ENCODE measurements at places on chromosomes 6 and 20.

- DNase-seq: no peak
These were observed 87.7 kb downstream of the THEMIS start for GRCh38 chr6:127812985-127813698.

- no peak for DNase-seq
These were observed 40.2 kb upstream of the MRGBP start for GRCh38 chr20:62755817-62756724.

GRCh38 chr6:119052987-119053386, 25.5 kb downstream of the FAM184A start:
- DNase-seq: no peak

DNA sequence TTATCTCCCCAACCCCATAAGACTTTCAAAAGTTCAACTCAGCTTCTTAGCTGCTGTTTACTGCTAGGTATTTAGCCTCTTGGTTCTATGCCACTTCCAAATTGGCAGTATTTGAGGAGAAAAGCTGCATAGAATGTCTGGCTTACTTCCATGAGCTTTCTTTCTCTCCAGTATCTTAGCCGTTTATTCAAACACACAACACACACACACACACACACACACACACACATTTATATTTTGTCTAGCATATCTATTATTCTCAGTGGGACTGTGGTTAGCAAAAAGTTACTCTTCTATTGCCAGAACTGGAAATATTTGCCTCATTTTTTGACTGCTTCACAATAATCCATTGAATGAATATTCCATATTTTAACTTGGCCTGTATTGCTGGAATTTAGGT, 634.2 kb upstream of the IMPG1 start:
- DNase-seq: no peak

- DNase-seq: peak; percentile 12
These were observed 72.6 kb upstream of the ZNF184 start for GRCh38 chr6:27545271-27546046.

- DNase-seq: no peak
These were observed 218.5 kb downstream of the SIM1 start for GRCh38 chr6:100246206-100246605.

DNA sequence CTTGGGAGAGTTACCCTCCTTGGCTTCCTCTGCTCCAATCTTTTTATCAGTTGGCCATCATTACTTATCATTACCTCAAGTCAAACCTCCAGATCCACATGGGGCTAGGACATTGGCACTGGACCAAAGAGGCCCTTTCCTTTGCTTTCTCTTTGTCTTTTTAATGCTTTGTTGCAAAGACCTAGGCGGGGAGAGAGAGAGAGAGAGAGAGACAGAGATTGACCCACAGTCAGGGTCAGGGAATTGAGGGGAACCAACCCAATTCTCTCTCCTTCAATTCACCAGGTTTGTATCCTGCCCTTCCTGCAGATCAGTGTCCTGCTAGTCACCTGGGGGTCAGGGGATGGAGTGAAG, 3.5 kb upstream of the VEGFA start:
- DNase-seq: no peak

GRCh38 chr6:34181908-34182307, 36.0 kb upstream of the GRM4 start:
- no peak for DNase-seq
